ENCODE measurements at places on chromosomes 5 and 9.

DNA sequence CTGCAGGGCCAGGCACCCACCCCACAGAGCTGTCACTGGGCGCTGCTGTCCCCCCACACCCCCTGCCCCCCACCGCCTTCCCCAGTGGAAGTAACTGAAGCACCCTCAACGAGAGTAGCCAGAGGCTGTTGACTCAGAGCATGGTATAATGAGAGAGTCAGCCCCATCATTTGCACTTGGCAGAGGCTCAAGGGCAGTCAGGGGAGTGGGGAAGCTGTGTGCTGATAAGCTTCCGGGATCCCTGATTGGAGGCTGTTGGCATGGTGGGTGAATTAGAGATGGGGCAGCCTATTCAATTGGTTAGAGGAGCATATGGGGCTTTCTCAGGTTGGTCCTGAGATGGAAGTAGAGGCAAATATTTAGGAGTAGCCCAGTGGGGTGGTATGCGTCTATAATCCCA is 77.1 kb upstream of the GOLM1 start:
- no peak for DNase-seq

GRCh38 chr5:131530706-131531331 is 104.2 kb downstream of the RAPGEF6 start:
- DNase-seq = no peak

- no peak for DNase-seq
These were observed 42.3 kb upstream of the MATR3 start for GRCh38 chr5:139251281-139251687.

GRCh38 chr9:131181091-131181681 is 55.8 kb downstream of the NUP214 start:
- DNase-seq = no peak

DNA sequence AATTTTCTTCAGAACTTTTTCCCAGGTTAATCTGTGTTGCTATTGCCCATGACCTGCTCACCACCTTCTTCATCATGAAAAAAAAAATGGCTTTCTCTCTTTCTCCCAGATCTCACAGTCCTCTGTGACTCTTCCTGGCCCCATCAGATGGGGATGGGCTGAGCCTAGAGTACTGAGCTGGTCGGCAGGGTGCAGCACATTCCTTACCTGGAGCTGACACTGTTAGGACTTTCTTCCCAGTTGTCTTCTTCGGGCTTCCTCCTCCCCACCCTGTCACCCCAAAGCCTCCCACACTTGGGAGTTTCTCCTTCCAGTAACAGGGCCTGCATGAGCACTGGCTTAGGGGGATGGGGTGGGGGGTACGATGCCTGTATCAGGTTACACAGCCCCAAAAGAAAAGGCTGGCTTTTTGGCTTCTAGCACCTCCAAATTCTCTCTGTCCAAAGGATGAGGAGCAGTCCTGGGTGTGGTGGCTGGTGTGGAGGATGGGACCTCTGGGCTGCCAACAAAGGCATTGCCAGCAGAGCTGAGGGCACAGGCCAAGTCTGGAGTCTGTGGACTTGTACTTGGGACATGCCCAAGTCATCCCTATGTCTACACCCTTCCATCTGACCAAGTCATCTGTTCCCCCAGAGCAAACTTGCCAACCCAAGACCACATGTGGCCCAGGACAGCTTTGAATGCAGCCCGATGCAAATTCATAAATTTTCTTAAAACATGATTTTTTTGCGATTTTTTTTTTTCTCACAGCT is 68.0 kb upstream of the HSPA9 start:
- DNase-seq = no peak

GRCh38 chr5:55694152-55694830 is 17.8 kb downstream of the SLC38A9 start:
- no peak for DNase-seq

DNA sequence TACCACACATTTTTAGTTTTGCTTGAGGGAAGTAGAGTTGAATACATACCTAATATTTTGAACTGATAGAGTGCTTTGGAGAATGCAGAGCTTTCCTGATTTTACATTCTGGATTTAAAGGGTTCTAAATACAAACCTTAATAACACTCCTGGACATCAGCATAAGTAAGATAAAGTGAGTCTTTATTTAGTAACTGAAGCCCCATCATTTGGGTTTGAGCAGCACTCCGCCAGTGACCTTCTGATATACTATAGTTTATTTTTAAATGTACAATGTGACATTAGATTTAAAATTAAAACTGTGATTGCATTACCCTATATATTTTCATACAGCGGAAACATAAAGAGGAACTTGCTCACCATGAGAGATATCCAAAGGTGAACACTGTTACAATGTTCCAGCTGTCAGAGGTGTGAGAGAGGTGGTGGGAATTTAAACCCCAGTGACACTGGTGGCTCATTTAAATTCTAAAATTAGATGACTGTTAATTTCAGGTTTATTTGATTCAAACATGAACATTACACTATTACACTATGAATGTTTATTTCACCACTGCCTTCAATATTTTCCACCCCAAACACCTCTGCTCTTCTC is 203.0 kb upstream of the PCSK5 start:
- DNase-seq = no peak

- no peak for DNase-seq
These were observed 163.4 kb upstream of the FBXL17 start for GRCh38 chr5:108545301-108545700.

DNA sequence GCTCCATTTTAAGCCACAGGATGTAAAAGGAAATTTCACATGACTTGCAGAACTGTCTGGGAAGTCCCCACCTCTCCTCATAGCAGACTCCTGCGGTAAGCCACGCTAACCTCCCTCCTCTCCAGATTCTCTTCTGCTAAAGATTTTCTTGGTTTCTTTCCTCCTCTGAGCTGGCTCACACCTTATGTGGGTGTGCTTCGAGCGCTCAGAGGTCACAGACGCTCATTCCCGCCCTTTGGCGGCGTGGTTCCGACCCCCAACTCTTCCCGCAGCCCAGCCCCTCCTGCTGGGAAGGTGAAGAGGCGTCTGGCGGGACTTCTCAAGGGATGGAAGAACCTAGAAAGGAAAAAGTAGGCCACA is 32.9 kb upstream of the CDK20 start:
- DNase-seq = no peak

DNA sequence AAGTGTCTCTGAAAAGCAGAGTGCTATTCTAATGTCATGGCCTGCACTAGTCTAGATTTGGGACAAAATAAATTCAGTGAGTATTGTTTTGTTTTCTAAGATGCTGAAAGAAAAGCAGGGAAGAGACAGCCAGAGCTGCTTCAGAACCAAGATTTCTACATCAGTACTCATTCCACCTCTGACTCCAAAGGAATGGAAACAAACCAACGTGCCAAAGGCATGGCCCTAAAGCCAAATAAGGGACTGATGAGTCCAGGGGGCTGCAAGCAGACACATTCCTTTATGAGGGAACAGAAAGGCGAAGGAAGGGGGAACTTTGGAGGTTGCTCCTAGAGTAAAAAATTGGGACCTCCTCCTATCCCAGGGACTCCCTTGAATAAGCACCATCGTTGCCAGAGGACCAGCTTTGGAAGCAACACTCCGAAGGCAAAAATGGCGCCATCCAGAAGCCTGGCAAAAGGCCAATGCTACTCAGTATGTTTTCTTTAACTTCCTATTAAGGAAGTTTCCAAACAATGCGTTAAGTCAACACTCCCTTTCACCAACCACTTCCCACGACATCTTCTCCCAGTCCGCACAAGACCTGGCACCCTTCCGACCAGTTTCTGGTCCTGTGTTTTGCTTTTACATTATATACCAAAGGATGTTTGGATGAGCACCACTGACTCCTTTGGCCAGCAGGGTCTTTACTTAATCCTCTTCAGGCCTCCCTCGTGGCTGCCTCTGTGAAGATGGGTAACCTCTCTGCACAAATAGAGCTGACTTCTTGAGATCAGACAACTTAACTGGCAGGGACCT is 31.6 kb downstream of the ADAM19 start:
- no peak for DNase-seq

DNA sequence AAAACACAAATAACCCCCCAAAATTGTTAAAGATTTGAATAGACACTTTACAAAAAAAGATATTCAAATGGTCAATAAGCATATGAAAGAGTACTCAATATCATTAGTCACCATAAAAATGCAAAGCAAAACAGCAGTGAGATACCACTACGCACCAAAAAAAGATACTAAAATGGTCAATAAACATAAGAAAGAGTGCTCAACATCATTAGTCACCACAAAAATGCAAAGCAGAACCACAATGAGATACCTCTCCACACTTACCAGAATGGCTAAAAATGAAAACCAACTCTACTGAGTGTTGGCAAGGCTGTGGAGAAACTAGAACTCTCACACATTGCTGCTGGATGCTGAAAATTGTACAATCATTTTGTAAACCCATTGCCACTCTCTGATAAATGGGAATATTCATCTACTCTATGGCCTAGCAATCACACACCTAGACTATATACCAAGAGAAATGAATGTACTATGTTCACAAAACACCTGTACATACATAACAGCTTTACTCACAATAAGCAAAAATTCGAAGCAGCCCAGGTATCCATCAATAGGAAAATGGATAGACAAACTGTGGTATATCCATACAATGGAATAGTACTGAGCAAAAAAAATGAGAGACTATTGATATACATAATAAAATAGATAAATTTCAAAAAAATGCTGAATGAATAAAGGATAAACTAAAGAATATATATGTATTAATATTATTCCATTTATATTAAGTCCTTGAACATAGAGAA is 205.0 kb upstream of the DAPK1 start:
- no peak for DNase-seq

GRCh38 chr5:9681706-9682105 is 51.6 kb upstream of the TAS2R1 start:
- no peak for DNase-seq

DNA sequence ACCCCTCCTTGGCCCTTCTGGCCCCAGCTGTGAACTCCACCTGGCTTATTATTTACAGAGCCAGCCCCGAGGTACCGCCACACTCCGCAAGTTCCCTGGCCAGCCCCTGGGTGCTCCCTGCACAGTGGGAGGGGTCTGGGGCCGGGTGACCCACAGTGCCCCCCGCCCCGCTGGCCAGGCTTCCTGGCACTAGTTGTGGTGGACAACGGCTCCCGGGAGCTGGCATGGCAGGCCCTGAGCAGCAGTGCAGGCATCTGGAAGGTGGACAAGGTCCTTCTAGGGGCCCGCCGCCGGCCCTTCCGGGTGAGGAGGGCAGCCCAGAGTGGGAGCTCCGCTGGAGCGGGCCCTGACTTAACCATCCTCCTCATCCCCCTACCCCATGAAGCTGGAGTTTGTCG is 3.9 kb downstream of the MAMDC4 start:
- no peak for DNase-seq

GRCh38 chr9:79382044-79382443 is 189.7 kb upstream of the TLE4 start:
- no peak for DNase-seq

DNA sequence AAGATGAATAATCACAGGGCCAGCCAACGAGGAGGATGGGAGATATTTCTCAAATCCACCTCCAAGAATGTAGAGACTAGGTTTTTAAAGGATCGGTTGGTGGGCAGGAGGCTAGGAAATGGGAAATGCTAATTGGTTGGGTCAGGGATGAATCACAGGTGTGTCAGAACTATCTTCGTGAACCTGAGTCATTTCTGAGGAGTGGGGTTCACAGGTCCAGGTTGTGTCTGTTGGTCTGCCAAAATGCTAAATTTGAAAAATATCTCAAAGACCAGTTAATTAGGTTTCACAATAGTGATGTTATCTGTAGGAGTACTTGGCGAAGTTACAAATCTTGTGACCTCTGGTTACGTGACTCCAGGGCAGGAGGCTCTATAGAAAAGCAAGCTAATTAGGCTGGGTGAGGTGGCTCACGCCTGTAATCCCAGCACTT is 2.6 kb upstream of the PLAA start:
- no peak for DNase-seq

DNA sequence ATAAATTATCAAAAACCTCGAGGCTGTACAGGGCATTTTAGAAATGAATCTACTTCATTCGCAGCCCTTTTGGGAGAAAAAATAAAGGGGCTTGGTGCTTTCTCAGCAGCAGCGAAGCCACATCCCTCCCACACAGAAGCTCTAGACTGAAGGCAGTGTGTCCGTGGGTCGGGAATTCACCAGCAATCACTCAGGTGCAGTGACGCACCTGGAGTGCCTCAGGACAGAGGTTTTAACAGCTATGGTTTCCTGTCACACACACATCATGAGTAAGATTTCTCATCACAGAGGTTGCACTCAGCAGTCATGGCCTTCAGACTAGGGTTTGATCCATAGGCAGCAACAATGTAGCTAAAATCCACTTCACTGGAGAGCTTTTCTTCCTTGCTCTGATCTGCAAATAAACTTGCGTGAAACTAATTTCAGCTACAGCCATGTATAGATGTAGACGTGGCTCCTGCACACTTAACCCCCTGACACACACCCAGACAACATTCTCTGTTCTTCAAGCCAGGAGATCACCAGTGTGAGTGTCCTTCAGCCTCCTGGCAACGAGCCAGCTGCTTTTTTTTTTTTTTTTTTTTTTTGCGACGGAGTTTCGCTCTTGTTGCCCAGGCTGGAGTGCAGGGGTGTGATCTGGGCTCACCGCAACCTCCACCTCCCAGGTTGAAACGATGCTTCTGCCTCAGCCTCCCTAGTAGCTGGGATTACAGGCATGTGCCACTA is 34.8 kb downstream of the DYNC2I2 start:
- no peak for DNase-seq

DNA sequence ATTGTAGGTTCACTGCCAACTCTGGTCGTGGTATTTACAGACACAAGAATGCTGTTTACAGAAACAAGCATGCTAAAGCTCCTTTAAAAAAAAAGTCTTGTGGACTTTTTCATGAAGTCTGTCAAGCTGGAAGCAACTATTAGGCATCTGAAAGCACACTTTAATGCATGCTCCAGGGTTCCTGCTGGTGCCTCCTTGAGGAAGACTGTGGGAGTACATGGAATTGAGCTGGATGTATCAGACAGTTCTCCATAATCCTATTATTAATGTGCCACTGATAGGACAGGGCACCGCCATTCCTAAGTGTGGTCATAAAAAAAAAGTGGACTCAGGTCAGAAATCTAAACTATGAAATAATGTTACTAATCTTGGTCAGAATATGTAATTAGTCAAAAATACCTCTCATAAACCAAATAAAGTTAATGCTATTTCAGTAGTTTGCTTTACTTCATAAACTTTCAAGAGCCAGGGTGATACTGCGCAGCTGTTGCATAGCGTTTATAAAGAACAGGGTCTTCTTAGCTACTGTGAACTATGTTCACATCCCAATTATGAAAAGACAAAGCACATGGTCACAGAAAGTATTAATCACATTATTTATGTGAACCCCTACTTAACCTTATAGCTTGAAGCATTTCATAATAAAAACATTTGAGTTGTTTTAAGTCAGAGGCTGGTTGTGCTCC is 390.8 kb upstream of the PTGER4 start:
- no peak for DNase-seq

GRCh38 chr9:121133104-121133816 is 58.5 kb downstream of the CNTRL start:
- DNase-seq = peak; percentile 60

GRCh38 chr5:129173771-129174170 is 79.2 kb downstream of the ISOC1 start:
- no peak for DNase-seq

- DNase-seq = no peak
These were observed 118.3 kb upstream of the MVB12B start for GRCh38 chr9:126208216-126208758.

GRCh38 chr5:54611290-54611951 is 93.9 kb downstream of the SNX18 start:
- DNase-seq = no peak

Data from activated CD8-positive, alpha-beta memory T cell treated with anti-CD3 and anti-CD28 coated beads for 1 hour (primary cell).